ENCODE measurements at places on chromosomes 5 and 9.
A peak's percentile ranks its signal among the peaks of the same experiment; 100 is the strongest.

DNA sequence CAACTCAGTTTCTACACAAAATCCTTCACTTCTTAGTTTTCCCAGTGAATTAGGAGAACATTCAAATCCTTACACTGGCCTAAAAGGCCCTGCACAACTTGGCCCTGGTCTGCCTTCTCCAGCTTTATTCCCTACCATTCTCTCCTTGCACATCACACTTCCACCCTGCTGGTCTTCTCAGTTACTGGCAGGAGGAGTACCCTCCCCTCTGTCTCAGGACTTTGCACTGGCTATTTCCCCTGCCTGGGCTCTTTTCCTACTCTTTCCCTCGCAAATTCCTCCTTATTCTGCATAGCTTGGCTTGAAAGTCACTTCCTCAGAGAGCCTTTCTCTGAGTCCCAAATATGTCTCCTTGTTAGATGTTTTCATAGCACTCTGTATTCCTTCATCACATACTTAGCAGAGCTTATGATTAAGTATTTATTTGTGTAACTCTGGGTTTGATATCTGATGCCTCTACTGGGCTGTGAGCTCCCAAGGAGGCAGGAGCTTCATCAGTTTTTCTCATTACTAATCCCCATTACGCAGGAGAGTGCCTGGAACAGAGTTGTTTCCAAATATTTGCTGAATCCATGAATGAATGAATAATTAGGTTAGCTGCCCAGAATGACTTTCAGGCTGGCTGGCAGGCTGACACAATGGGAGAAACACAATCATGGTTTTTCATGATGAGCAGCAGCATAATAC, 159.8 kb upstream of the KLF9 start:
- DNase-seq: peak; percentile 69

GRCh38 chr9:15277400-15278090, 29.5 kb downstream of the TTC39B start:
- DNase-seq: peak; percentile 31

DNA sequence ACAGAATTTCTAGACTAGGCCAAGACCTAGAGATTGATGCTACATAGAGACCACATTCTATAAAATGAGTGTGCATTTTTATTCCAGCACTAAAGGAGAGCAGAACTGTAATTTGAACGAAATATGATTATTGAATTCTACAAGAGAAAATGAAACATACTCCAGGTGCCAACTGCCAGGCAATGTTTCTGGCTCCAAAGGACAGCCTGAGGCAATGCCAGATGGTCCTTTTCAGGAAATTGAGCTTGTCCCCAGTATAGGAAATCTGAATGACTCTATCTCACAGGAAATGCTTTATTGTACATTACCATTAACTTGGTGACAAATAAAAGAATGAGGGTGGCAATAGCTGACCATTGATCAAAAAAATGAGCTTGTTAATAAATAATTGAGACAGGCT, 28.8 kb upstream of the RASGRF2 start:
- no peak for DNase-seq

- DNase-seq: no peak
These were observed 85.7 kb downstream of the LMX1B start for GRCh38 chr9:126699401-126699881.

DNA sequence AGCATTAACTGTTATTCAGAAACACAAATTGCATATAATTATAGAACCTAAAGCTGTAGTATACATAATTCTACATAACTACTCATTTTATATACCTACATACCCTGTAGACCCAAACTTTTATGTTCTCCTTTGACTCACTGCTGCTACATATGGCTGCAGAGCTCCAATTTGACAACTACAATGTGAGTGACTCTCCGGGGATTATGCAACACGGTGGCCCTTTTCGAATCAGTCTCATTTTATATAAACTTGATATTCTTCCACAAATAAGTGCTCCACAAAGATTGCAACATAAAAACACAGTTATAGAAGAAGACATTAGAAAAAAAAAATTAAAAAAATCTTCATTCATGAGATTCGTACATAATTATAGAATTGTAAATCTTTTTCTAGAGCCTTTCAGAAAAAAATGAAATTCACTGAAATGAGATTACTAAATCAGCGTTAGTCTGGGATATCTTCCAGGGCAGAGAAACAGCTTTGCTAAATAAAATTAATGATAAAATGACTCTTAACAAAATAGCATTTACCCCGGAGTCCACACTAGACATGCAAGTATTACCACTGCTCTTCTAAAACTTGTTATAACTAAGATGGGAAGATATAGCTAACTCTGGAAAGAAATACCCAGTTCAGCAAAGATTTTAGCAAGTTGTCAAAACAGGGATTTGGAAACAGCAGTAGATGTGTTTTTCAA, 52.6 kb downstream of the SRFBP1 start:
- no peak for DNase-seq

DNA sequence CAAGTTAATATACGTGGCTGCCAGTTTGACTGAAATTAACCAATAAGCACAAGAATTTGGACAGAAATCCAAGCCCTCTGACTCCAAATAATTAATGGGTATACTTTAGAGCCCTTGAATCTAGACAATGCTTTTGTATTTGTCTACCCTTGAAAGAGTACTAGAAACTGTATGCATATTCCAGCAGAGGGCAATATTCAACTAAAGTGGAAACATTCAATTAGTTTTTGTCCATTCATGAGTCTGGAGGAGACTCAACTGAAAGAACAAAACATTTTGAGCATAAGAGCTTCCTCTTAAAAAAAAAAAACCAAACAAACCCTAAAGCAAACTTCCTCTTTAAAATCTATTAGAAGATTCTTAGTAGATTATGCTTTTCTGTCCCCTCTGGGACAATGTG, 157.8 kb downstream of the ARHGEF28 start:
- peak; percentile 29 for DNase-seq

DNA sequence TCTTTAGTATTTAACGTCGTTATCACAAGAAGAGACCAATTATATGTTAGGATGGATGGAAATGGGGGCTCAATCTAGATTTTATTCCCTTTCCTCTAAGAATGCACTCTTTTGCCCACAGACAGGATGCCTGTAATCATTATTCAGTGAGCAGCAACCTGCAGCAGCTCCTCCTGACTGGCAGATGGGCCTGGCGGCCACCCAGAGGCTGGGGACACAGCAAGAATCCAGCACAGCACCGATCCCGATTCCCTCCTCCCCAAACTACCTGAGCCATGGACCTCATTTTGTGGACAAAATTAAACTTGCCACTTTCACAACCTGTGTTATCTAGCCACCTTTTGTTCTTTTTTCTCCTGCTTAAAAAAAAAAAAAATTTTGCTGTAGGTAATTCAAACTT, 101.0 kb downstream of the USP20 start:
- no peak for DNase-seq

DNA sequence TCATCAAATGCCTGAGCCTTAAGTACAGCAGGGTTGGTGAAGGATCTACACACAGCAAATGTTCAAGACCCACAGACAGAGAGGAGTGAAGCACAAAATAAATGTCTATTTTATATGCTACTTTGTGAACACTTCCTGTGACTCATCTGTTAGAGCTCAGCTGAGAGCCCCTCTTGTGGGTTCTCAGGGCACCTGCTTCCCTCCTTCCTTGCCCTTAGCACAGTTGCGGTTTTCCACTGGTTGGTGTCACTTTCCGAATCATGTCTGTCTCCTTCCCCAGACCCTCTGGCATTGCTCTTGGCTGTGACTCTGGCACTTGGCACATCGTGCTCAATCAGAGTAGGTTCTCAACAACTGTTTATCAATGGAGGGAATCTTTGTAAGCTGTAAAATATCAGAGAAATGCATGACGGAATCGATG, 128.5 kb upstream of the STC2 start:
- no peak for DNase-seq

DNA sequence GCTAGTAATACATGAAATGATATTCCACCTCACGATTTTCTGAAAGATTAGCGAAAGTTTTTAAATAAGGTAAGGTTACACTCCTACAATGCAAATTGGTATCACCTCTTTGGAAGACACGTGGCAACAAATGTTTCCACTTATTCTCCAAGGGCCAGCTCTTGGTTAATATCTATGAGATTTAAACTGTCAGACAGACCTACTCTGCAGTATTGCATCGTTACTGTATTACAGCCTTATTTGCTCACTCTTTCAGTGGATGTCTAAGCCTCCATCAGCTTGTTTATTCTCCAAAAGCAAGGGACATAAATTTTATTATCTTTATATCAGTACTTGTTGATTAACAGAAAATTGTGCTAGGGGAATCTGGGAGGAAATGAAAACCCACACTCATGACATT, 135.7 kb downstream of the MLLT3 start:
- no peak for DNase-seq

- DNase-seq: no peak
These were observed 2344.7 kb upstream of the ACO1 start for GRCh38 chr9:30039712-30040111.

GRCh38 chr9:97990259-97990658, 7.1 kb downstream of the ANP32B start:
- peak; percentile 64 for DNase-seq

DNA sequence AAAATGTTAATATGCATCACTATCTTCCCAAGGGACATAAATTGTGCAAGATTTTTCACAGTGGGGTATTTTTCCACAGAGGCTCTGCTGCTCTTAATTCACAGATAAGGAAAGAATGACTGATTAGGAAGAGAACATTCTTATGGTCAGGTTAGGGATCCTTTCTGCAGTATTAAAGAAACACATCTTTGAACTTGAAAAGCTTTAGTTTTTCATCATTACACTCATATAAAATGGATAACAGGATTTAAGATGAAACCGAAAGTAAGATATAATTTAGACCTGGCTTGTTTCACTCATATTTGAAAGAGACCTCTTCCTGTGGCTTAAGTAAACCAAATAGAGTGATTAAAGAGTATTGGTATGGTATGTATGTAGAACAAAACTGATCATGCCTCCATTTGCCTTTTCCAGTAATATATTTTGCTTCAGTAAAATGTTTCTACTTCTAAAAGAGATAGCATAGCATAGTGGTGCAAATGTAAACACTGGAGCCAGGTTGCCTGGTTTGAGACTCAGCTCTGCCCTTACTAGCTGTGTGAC, 160.0 kb downstream of the PRR16 start:
- peak; percentile 12 for DNase-seq

DNA sequence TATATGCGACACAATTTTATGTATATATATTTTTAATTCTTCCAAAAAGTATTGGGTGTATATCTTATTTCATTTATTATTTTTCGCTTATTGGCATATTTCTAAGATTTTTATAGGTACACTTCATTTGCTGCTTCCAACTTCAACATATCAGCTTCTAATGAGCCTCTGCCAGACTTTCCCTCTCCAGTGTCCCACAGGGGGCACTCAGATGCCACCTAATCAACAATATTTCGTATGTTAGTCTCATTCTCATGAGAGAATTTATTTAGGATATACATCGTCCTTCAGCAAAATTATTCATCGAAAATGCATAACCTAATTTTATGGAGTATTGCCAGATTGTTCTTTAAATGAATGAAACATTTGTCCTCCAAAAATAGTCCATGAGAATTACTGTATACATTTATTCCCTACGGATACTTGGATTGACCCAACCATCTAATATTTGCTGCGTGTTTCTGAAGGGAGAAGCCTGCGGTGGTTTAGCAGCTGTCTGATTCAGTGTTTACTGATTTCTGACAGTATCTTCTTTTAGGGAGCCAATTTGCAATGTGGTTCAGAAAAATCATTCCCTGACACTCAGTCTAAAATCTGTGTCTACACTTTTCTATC, 100.6 kb upstream of the SELENOP start:
- DNase-seq: peak; percentile 57

- no peak for DNase-seq
These were observed 4.9 kb downstream of the EDIL3 start for GRCh38 chr5:84379749-84380148.

DNA sequence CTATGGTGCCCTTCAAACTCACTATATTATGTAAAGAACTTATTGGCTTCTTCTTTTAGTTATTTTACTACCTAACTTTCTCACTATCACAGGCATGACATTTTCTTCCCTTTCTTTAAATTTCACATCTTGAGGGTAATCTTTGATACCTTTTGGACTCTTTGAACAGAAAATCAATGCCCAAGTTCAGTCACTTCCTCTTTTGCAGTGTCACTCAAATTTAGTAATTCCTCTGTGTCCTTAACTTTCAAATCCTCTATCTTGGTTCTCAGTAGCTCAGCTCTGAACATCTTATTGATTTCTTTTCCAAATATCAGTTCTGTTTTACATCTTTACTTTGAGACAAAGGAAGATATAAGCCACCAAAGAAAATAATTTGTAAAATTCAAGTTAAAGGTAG, 25.5 kb downstream of the CNTLN start:
- DNase-seq: no peak

DNA sequence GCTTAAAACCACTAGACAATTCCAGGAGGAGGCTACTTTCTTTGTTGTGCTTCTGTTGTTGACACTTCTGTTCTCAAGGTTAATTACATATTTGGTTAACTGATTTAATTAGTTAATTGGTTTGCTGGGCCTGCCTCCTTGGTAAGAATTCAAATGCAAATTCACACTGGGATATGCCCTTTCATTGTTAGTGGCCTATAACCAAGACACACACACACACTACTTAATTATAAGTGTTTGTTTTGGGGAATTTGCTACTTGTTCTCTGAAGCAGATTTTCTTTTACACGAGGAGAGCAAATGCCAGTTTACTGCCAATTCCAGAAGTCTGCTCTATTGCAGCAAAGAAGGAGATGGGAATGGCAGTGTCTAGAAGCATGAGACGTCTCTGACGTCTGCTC, 101.6 kb upstream of the BASP1 start:
- DNase-seq: no peak

GRCh38 chr9:23779220-23779619, 46.8 kb downstream of the ELAVL2 start:
- no peak for DNase-seq

GRCh38 chr5:133242221-133242835, 190.5 kb downstream of the HSPA4 start:
- no peak for DNase-seq

- DNase-seq: no peak
These were observed 389.9 kb upstream of the DAP start for GRCh38 chr5:11150976-11151375.

- no peak for DNase-seq
These were observed 36.9 kb upstream of the GLRA1 start for GRCh38 chr5:151961557-151961956.

GRCh38 chr9:98271479-98271878, 16.0 kb upstream of the TBC1D2 start:
- DNase-seq: no peak

DNA sequence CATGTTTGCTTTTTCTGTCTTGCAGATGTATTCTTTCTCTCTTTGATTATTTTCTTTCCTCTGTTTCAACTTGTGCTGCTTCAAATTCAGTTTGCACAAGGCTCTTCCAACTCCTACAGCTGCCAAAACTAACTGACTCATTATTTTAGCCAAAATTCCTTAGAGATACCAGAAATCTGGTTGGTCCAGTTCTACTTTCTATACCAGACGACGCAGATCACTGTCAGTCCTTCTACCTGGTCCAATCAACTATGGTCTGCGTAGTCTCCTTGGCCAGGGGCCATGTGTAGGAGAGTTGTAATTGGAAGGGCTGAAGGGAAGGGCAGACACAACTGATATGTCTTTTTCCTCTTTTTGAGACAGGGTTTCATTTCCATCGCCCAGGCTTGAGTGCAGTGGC, 51.9 kb upstream of the JAK2 start:
- peak; percentile 39 for DNase-seq

- no peak for DNase-seq
These were observed 286.1 kb upstream of the IRX1 start for GRCh38 chr5:3309538-3309937.

GRCh38 chr9:20929276-20929675, 102.2 kb downstream of the HACD4 start:
- DNase-seq: no peak

GRCh38 chr5:119397518-119398380, 41.9 kb downstream of the TNFAIP8 start:
- DNase-seq: peak; percentile 43

GRCh38 chr5:38816083-38817030, 29.5 kb upstream of the OSMR start:
- no peak for DNase-seq
